ENCODE measurements at places on chromosomes 7 and 10.

GRCh38 chr7:130367088-130367755, 13.1 kb upstream of the CPA1 start:
- no peak for DNase-seq

GRCh38 chr7:123966936-123967335, 41.9 kb downstream of the SPAM1 start:
- no peak for DNase-seq

DNA sequence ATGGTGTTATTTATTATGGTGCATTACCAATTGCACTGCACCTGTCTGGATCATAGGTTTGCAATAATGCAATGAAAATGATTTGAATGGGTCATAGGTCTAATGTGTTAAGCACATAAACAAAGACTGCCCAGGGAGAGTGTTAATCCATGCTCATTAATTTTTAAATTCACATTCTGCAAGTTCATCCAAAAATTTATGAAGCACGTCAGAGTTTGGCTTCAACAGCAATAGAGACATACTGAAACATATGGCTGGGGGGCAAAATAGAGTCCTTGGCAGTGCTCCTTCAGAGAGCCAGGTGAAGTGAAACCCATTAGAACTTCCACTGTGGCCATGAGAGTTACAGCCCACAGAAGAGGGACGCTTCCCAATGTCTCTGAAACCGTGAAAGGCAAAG, 441.1 kb downstream of the POM121L12 start:
- DNase-seq: no peak

DNA sequence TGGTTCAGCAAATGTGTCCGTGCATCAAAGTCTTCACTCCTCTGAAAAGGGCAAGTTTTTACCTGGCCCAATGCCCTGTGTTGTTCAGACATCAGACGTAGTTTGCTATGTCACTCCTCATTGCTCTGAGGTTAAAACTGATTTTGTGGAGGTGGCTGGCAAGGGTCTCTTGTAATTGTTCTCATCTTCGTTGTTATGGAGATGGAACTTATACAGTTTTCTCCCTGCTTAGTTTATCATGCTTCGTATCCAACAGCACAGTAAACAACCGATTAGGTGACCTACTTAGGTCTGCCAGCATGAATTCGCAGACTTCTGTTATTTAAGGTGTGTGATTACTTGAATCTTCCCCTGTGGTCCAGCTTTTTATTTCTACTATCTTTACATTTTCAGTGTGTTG, 274.1 kb upstream of the SMIM30 start:
- no peak for DNase-seq

GRCh38 chr7:46934198-46934825, 647.6 kb downstream of the TNS3 start:
- DNase-seq: no peak

DNA sequence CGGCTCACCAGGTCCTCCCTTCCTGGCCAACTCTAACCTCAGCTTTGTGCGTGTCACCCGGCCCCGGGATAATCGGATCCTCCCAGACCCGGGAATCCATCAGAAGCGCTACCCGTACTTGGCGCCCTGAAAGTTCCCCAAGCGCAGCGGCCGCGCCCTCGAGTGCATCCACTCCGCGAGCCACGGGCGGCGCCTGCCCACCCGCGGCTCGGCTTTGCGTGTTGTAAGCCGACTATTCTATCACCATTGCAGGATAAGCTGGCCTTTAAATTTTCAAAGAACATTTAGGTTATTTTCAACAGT, 35.7 kb upstream of the EBLN1 start:
- no peak for DNase-seq

All from stimulated activated CD8-positive, alpha-beta memory T cell treated with anti-CD3 and anti-CD28 coated beads, Interleukin-7, amount 100 ng/mL, for 48 hours (primary cell).